ENCODE measurements at places on chromosomes 13 and 19. TPM values are rescaled to one million over a fixed set of nuclear protein-coding genes. Genes with fewer than 3 reads are reported as not detected.

The SMAD9 gene
- total RNA-seq: 0.15 TPM

The FGF21 gene
- total RNA-seq: not detected

DNA sequence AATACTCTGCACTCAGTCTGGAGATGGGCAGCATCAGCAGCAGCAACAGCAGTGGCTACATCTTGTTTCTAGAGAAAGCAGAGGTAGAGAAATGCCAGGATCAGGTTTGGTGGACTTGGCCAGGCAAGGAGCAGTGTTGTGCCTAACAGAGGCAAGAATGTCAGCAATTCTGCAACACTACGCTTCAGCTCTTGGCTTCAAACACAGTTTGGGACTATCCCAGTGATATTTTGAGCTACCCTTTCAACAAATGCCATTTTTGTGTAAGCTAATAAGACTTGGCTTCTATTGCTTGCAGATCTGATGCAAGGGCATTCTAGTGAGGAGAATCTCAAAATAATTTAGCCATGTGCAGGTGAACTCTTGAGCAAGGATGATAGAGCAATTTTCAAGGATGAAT, 271.3 kb downstream of the PCDH20 start:
- DNase-seq: no peak

DNA sequence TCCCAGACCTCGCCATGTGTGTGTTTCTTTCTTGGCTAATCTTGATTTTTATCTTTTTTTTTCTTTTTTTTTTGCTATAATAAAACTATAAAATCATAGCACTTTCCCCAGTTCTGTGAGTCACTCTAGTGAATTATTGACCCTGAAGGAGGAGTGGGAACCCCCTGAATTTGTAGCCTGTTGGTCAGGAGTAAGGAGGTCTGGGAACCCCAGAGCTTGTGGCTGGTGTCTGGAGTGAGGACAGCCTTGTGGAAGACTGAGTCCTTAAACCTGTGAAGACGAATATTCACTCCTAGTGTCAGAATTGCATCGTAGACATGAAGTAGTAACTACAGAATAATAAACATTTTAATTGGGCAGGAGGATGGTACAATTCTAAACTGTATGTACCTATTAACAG, 7.4 kb downstream of the EID2B start:
- DNase-seq: no peak

GRCh38 chr13:39217471-39217870, 179.2 kb downstream of the NHLRC3 start:
- no peak for DNase-seq

DNA sequence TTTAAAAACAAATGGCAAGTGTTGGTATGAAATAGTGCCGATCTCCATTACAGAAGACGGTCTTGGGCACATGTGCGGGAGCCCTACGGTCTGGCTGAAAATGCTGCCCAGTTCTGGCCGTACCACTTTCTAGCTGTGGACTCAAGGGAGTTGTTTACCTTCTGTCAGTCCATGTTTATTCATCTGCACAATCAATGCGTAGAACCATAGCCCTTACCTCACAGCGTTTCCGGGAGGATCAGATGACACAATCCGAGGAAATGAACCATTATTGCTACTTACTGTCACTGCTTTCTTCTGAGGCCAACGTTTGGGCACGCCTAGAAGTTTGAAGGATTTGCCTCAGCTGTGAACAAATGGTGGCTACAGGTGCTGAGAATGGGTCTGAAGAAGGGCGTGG, 31.2 kb downstream of the GADD45B start:
- DNase-seq: no peak

DNA sequence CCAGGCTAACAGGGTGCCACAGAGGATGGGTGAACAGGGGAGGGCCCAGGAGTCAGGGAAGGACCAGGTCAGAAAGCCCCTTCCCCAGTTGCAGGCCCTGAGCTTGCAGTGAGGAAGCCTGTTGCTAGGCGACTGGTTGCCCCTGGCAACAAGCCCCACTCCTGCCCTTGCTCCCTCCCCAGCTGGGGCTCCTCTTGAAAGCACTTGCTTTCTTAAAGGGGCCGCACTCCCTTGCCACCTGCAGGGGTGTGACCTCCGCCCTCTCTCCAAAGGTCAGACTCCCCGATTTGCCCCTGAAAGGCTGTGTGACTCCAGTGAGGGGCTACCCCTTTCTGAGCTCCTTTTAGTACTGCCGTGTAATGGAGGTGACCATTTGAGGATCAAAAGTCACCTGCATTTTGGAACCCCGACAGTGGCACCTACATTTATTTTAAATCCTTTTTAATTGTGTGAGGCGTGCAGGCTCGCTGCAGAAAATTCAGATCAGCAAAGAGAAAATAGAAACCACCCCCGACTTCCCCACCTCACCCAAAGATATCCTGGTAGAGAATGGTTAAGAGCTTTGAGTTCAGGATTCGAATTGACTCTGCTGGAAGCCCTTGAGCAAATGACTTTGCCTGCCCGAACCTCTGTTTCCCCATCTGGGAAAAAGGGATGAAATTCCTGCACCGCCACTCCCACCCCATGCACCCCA, 4.8 kb downstream of the FCHO1 start:
- DNase-seq: peak; percentile 34

- peak; percentile 93 for DNase-seq
Measured at GRCh38 chr19:41886761-41887710, 4.1 kb downstream of the ARHGEF1 start.

Measured in CD4-positive, CD25-positive, alpha-beta regulatory T cell (primary cell).